Fibroblast of upper back skin (primary cell): ENCODE measurements at places on chromosomes 5 and 9.

GRCh38 chr9:98612061-98612752 lies 96.5 kb downstream of the GABBR2 start:
- no peak for DNase-seq

DNA sequence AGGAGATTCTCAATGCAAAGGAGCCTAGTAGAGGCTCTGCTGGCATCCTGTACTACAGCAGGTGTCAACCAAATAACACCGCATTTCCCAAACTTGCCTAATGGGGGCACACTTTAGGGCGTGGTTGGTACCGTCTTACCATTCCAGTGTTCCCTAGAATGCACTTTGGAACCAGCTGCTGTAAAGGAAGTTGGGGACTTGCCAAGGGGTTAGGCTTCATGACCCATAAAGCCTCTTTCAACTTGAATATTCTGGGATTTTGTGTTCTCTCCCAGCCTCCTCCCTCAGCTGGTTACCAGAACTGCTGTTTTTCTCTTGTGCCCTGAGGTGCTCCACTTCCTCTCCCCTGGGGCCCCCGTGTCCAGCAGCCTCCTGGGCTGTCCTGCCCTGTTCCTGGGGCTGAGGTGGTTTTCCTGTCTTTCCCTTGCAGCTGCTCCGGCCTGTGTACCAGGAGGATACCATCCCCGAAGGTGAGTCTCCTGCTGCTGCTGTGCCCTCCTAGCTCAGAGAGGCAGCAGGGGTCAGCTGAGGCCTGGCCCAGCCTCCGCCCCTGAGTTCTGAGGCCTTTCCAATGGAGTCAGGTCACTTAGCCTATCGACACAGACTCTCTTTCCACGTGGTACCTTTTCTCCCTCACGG lies 44.7 kb downstream of the RGS3 start:
- DNase-seq = no peak

- DNase-seq = peak; percentile 97
Measured at GRCh38 chr9:127555840-127556820, 55.9 kb upstream of the STXBP1 start.

DNA sequence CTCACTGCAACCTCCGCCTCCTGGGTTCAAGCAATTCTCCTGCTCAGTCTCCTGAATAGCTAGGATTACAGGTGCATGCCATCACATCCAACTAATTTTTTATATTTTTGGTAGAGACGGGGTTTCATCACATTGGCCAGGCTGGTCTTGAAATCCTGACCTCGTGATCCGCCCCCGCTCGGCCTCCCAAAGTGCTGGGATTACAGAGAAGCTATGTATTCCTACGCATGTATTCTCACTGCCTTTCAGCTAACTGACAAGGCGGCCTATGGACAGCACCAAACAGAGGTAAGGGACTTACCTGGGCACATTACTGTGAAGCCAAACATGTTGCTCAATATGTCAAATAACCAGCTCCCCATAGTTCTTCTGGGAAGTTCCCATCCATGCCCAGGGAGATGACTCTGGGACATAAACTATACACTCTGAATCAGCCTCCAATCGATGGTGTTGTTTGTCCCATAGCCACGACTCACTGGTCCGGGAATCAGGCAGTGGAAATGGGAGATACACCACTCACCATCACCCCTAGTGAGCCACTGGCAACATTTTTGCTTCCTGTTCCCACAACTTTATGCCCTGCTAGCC lies 114.6 kb downstream of the SYK start:
- peak; percentile 31 for DNase-seq

DNA sequence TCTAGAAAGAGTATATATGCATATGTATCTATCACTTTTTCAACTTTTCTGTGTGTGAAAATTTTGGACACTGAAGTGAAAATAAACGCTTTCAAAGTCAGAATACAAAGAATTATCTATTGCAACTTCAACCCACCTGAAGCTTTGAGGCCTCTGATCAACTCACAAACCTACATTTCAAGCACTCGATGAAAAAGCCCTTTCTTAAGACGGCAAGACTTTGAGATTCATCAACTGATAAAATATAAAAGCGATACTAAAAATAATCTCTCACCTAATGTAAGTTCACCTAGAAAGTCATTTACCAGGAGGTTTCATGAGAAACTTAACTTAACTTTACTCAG lies 1.2 kb downstream of the GOLPH3 start:
- DNase-seq = no peak

- no peak for DNase-seq
Measured at GRCh38 chr9:842635-843426, 1.3 kb downstream of the DMRT1 start.

DNA sequence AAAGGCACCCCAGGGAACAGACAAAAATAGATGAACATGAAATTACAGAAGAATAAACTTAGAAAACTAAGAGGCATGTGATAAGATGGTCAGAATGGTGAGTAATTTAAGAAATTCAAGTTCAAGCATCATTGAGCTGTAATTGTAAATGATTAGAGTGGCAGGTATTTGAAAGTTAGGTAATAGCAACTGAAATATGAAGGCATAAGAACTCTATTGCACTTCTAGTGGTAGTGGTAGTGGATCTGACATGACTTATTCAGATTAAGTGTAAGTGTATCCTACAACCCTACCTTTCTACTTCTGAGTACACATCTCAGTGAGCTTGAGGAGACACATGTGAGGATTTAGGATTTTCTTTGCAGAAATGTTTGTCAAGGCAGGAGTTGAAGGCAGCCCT lies 192.9 kb upstream of the RIOK2 start:
- no peak for DNase-seq

GRCh38 chr5:16763211-16763610 lies 146.4 kb upstream of the RETREG1 start:
- DNase-seq = no peak

DNA sequence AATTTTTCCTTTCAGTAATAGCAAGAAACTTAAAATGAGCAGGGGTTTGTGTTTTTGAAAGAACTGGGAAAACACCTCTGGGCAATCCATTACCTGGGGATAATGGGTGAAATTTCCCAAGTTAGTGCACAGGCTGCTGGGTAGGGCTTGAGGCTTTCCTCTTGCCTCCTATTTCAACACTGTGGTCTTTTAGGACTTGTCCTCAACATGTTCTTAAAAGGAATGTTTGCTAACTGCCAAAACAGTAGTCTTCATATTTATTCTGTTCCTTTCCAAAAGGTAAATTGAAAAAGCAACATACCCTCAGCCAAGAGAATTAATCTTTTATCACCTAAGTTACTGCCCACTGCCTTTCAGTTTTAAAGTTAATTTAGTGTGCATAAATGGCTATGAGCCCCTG lies 158.3 kb upstream of the CCDC152 start:
- no peak for DNase-seq

DNA sequence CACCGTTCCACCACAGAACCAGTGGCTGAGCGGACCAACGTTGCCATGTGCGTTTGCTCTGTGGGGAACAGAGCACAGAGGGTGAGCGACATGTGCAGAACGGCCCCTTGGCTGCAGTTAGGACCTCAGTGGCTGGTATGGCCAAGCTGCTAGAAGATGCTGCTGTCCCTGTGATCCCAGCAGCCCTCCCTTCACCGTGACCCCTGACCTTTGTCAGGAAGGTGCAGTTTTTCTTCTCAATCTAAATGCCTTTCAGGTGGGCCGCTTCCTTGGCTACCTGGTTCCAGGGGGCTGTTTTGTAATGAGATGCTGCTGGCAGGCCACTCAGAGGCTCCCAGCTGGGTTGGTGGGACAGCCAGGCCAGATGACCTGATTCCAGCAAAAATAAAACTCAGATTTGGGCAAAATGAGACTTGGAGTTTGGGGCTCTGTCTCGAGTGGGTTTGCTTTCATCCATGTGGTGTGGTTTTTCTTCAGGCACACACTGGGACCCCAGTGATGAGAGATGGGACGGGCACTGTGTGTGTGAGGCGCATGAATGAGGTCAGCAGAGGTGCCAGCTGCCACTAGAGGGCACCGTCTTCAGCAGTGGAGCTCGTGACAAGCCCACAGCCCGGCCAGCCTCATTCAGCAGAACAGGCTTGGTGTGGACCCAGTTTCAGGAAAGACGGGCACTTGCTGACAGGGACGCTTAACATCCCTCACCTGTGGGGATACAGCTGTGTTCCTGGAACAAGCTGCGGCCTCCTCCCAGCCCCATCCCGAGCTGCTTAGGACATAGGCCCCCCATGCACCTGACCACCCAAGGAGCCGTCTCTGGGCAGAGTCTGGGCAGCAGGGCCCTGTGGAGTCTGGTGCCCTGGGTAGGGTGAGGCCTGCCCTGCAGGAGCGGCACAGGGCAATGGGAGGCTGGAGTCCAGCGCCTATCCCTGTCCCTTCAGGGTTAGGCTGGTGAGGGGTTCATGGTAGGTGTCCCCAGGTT lies 4.1 kb downstream of the MRPS2 start:
- peak; percentile 46 for DNase-seq

DNA sequence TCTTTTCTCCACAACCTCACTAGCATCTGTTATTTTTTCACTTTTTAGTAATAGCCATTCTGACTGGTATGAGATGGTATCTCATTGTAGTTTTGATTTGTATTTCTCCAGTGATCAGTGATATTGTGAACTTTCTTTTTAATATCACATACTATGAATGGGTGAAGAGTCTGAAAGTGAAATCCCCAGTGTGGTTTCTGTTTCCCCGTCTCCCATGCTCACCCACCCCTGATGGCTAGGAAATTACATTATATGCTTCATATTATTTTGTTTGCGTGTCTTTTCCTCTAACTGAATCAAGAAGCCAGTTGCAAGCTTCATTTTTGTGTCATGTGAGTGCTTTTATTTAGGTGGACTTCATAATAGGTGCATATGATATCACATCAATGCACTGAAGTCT lies 171.1 kb downstream of the ARHGAP26 start:
- no peak for DNase-seq

DNA sequence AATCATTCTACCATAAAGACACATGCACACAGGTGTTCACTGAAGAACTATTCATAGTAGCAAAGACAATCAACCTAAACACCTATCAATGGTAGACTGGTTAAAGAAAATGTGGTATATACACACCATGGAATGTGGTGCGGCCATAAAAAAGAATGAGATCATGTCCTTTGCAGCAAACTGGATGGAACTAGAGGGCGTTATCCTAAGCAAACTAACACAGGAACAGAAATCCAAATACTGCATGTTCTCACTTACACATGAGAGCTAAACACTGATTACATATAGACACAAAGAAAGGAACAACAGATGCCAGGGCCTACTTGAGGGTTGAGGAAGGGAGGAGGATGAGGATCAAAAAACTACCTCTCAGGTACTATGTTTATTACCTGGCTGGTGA lies 103.8 kb downstream of the DRD1 start:
- DNase-seq = no peak

DNA sequence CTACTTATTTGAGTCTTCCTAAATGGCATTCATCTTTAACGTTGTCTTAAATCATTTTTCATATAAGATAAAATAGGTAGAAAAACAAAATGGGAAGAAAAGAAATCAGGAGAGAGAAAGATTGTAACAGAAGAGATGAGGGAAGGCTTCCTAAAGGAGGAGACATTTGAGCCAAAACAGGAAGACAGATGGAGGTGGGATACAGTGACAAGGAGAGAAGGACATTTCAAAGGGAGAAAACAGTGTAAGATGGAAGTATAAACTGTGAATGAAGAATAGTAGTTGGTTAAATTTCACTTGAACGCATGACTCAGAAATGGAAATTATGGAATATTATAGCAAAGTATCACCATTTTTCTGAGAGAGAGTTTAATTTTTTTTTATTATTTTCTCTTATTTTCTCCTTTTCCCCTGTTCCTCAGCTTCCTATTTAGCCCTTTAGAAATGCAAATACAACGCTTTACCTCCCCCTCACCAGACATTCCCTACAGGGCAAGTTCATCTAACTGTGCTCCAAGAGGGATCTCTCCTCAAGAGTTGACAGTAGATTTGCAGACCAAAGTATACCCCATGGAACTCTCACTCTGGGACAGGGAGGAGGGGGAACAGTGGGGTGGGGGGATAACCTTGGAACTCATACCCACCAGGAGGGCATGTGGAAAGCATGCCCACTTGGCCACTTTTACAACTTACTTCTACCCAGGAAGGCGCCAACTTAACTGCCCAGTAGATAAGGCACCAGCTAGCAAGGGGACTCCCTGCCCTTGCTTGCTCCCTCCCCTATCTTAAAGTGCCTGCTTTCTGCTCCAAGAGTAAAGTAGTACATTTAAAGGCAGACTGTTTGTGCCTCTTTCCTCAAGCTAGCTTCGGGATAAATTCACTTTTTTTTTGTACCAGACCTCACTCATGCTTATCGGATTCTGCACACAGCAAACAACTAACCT lies 304.7 kb upstream of the POU5F2 start:
- DNase-seq = no peak

GRCh38 chr5:155649666-155650065 lies 636.1 kb downstream of the KIF4B start:
- DNase-seq = no peak

DNA sequence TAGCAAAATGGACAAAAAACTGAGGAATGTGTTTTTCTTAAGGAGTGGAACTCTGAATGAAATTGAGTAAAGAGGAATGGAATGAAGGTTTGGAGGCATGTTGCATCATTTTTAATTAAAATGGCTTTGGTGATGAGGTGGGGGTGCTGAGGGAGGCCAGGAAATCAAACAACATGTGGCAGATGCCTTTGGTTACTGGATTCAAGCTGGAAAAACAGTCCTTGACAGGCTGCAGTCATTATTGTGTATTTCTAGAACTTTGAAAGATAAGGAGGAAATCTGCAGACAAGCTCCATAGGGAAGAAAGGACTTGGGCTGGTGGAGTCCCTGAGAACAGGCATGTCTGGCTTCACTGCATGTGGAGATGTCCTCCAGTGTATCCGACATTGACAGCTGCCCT lies 203.5 kb upstream of the HAPLN1 start:
- DNase-seq = peak; percentile 94

- no peak for DNase-seq
Measured at GRCh38 chr5:132060501-132061161, at the start of gene IL3. IL3 (plus strand) TSS chr5:132060655; CDS start chr5:132060707, 52 bp downstream.

DNA sequence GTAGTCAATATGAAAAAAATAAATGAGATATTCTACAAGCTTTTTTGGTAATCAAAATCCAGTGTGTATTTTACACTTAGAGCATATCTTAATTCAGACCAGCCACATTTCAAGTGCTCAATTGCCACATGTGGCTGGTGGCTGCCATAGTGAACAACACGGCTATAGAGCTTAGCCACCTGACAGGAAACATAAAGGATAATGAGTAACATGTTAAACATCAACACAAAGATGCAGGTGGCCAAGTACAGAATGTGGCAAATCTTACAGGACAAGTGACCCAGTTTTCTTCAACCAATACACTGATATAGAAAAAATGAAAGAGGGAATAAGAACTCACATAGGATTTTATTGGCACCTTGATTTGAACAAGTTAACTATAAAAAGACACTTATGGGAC lies 61.4 kb downstream of the KIF24 start:
- no peak for DNase-seq

GRCh38 chr5:174642816-174643405 lies 81.5 kb upstream of the MSX2 start:
- no peak for DNase-seq

DNA sequence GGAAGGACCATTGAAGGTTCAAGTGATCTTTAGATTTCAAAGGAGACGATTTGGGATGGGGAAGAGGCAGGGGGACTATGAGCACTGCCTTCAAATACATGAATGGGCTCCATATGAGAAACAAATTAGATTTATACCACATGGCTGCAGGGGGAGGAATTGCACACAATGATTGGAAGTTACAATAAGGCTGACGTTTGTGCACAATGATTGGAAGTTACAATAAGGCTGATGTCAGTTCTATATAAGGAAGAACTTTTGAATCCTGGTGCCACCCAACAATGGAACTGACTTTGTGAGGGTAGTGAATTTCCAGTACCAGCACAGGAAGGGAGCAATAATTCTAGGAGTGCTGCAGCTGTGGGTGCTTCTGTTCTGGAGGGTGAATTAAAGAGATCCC lies 95.7 kb upstream of the PTGER4 start:
- no peak for DNase-seq

GRCh38 chr9:133280392-133280791 lies 5.4 kb upstream of the ABO start:
- DNase-seq = no peak

GRCh38 chr5:126680191-126680817 lies 79.6 kb downstream of the PHAX start:
- peak; percentile 65 for DNase-seq
